Osteoblast (primary cell): ENCODE measurements at places on chromosomes 4 and X.

GRCh38 chr4:146407669-146408084, 114.1 kb downstream of the SLC10A7 start:
- no peak overlapping the region for H3K27ac ChIP-seq
- peak; percentile 37 for DNase-seq
- H3K27me3 ChIP-seq, result no peaks in the 10 kb centered on the region
- no peaks in the 10 kb centered on the region for H3K36me3 ChIP-seq
- peaks cover 6% of the 10 kb centered on the region for H3K4me1 ChIP-seq

GRCh38 chr4:161538941-161539340, 624.9 kb downstream of the FSTL5 start:
- H3K27ac ChIP-seq, result no peak overlapping the region
- H3K36me3 ChIP-seq, result no peaks in the 10 kb centered on the region
- no peak overlapping the region for H3K4me3 ChIP-seq
- no peak for DNase-seq
- H3K4me1 ChIP-seq, result no peaks in the 10 kb centered on the region

- H3K4me1 ChIP-seq, result no peaks in the 10 kb centered on the region
- H3K27me3 ChIP-seq, result no peaks in the 10 kb centered on the region
- H3K36me3 ChIP-seq, result no peaks in the 10 kb centered on the region
- no peak overlapping the region for H3K27ac ChIP-seq
- H3K4me3 ChIP-seq, result no peak overlapping the region
- no peak for DNase-seq
These were observed 12.0 kb downstream of the AREG start for GRCh38 chr4:74456849-74457395.

GRCh38 chr4:155667222-155667567, 547 bp downstream of the GUCY1A1 start:
- H3K36me3 ChIP-seq, result no peaks in the 10 kb centered on the region
- no peak overlapping the region for H3K27ac ChIP-seq
- H3K4me1 ChIP-seq, result peaks cover 7% of the 10 kb centered on the region
- no peak for DNase-seq
- H3K4me3 ChIP-seq, result peak overlapping the region; percentile 54

DNA sequence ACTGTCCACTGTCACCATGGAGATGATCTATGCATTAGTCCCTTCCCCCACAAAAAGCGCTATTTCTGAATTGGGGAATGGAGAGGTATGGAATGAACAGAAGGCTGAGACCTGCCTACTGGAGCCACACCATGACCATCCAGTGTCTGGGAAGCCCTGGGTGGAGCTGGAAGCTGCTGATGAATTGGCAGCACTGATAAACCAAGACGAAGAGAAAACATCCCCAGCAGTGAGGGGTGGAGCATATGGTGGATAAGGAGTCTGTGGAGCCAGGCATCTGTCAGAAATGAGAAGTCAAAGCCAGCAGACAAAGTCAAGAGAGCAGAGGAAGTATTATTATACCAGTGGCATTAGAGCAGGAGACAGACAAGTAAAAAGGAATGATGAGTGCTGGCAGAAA, 13.2 kb downstream of the CC2D2A start:
- H3K36me3 ChIP-seq, result peaks cover 23% of the 10 kb centered on the region
- no peak for DNase-seq
- no peak overlapping the region for H3K27ac ChIP-seq
- no peaks in the 10 kb centered on the region for H3K27me3 ChIP-seq
- H3K4me3 ChIP-seq, result no peak overlapping the region
- peaks cover 12% of the 10 kb centered on the region for H3K4me1 ChIP-seq

DNA sequence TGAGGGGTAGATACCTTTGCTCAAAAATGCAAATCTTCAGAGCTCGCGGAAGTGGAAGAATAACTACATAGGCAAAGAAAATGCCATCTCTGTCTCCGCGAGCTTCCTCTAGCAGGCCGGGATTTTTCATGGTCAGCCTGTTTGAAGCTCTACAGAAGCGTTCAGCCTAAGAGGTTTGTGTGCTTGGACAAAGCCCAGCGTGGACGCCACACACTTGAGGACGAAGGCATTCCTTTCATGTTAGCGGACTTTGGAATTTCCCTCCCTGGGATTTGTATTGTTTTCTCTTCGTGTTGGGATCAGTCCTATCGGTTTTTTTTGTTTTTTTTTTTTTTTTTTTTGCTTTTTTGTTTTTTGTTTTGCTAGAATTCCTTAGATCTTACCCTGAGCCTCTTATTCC, 53.7 kb downstream of the SMIM31 start:
- no peaks in the 10 kb centered on the region for H3K36me3 ChIP-seq
- DNase-seq, result no peak
- no peak overlapping the region for H3K27ac ChIP-seq
- H3K4me1 ChIP-seq, result no peaks in the 10 kb centered on the region
- no peak overlapping the region for H3K4me3 ChIP-seq

DNA sequence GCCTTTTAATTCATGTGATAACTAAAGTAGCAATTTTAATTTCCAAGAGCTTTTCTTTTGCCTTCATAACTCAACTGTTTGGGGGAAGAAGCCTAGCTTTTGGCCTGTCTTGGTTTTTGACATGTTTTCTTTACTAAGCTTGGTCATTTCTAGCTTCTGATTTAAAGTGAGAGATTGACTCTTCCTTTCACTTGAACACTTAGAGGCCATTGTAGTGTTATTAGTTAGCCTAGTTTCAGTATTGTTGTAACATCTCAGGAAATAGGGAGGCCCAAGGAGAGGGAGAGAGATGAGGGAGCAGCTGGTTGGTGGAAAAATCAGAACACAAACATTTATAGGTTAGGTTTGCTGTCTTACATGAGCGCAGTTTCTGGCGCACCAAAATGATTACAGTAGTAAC, 44.8 kb downstream of the DCLK2 start:
- H3K27ac ChIP-seq, result no peak overlapping the region
- no peak overlapping the region for H3K4me3 ChIP-seq
- no peaks in the 10 kb centered on the region for H3K27me3 ChIP-seq
- no peaks in the 10 kb centered on the region for H3K36me3 ChIP-seq

- no peak overlapping the region for H3K27ac ChIP-seq
- no peaks in the 10 kb centered on the region for H3K36me3 ChIP-seq
- no peaks in the 10 kb centered on the region for H3K27me3 ChIP-seq
- H3K4me1 ChIP-seq, result peaks cover 9% of the 10 kb centered on the region
- DNase-seq, result no peak
- H3K4me3 ChIP-seq, result no peak overlapping the region
These were observed 12.8 kb downstream of the DCUN1D4 start for GRCh38 chr4:51855751-51856150.

DNA sequence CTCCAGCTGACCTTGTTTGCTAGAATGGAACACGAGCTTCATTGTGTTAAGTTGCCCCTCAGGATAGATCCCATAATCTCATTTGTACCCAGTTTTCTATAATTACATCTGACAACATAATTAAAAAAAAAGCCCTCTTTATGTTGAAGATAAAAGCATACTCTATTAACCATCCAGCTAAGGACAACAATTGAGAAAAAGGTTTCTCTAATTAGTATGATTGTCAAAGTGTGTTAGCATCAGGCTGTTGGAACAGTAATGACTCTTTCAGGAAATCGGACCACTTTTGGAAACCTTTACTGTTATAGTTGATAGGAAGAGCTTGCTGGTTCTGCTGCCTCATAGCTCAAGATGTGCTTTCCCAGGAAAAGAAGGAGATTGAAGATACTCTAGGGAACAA, 172.6 kb downstream of the FHIP1A start:
- DNase-seq, result no peak
- no peak overlapping the region for H3K4me3 ChIP-seq
- no peaks in the 10 kb centered on the region for H3K27me3 ChIP-seq
- no peaks in the 10 kb centered on the region for H3K4me1 ChIP-seq
- H3K36me3 ChIP-seq, result no peaks in the 10 kb centered on the region
